ENCODE measurements at places on chromosomes 7 and 10.
A peak's percentile ranks its signal among the peaks of the same experiment; 100 is the strongest.

- DNase-seq = no peak
Observed at GRCh38 chr7:142323706-142324105, 65.8 kb upstream of the PRSS58 start.

DNA sequence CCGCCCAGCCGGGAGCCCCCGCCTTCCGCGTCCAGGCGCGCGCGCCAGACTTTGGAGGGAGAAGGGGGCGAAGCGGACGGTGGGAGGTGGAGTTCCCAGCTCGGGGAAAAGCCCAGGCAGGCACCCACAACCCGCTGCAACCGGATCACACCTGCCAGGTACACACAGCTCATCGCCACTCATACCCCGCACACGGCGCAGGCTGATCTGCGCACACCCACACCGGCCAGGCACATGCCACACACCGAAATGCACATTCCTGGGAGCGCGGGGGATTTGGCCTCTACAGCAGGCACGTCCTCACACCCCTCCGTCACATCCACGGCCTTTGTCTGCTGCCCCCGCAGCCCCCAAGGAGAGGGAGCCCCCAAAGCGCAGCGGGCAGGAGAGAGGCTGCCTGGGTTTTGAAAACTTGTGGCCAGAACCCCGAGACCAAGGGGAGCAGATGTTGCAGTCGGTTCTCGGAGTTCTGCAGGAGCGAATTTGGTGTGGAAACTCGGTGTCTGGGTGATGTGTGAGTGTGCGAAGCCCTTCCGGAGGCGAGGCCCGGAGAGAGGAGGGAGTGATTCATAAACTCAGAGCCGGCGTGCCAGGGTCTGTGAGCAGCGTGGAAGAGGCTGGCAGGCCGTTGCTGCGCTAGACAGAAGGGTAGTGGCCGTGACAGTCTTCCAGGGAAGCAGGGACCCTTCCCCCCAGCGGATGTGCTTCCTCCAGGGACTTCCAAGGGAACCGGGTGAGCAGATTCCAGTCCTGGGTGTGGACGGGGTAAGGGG lies 734 bp downstream of the CHST3 start:
- no peak for DNase-seq

GRCh38 chr10:35781643-35782035 lies 139.5 kb upstream of the FZD8 start:
- DNase-seq = peak; percentile 1

- no peak for DNase-seq
Observed at GRCh38 chr10:23413629-23414089, 25.2 kb upstream of the OTUD1 start.

GRCh38 chr7:131952365-131952764 lies 395.9 kb upstream of the PODXL start:
- no peak for DNase-seq
